ENCODE measurements at places on chromosomes 12 and 14. TPM values are rescaled to one million over a fixed set of nuclear protein-coding genes. Genes with fewer than 3 reads are reported as not detected.

DCN gene
- 688 TPM for total RNA-seq

ANKRD9 gene
- total RNA-seq: 9.4 TPM

NT5DC3 gene
- 9.9 TPM for total RNA-seq

RAD9B gene
- 1.6 TPM for total RNA-seq

TPPP2 gene
- total RNA-seq: not detected

HAL gene
- total RNA-seq: 0.52 TPM

GPX2 gene
- total RNA-seq: not detected

TSPAN19 gene
- not detected for total RNA-seq

KRT5 gene
- 1.6 TPM for total RNA-seq
